Aorta (tissue), 5 donors: ENCODE measurements at places on chromosomes 16 and 17. TPM values are rescaled to one million over a fixed set of nuclear protein-coding genes. Genes with fewer than 3 reads are reported as not detected.

DNA sequence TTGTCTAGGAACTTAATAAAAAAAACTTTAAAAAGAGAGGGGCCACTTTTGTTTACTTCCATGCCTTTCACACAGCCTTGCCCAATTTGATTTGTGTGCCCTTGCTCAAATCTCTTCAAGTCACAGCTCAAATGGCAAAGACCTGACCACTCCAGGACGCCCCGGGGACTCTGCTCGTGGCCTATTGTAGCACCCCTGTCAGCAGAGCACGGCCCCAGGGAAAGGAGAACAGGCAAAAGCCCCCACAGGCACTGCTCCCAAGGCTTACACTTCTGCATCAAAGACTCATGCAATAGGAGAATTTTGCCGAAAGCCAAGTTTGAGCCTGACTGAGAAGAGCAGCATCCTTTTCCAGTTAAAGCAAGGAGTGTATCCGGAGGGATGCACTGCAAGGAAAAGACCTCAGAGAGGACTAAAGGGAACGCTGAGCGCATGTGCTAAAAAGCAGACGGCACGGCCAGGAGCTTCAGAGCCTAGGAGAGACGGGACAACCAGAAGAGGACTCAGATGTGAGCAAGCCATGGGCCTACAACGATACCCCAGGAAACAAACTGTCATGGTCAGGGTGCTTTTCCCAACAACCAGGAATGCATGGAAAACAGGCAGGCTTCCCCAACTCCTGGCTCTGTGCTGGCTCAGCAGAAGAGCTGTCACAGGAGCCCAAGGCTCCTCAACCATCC, 8.2 kb downstream of the CREBBP start:
- H3K4me1 ChIP-seq, result peaks cover 11% of the 10 kb centered on the region
- H3K36me3 ChIP-seq, result no peaks in the 10 kb centered on the region
- no peak for DNase-seq
- no peaks in the 10 kb centered on the region for H3K27me3 ChIP-seq

- no peak for DNase-seq
- H3K4me3 ChIP-seq, result no peak overlapping the region
- H3K4me1 ChIP-seq, result peaks cover 3% of the 10 kb centered on the region
- no peak overlapping the region for H3K27ac ChIP-seq
- H3K36me3 ChIP-seq, result no peaks in the 10 kb centered on the region
Measured at GRCh38 chr17:61323909-61324868, 75.5 kb upstream of the TBX2 start.

DNA sequence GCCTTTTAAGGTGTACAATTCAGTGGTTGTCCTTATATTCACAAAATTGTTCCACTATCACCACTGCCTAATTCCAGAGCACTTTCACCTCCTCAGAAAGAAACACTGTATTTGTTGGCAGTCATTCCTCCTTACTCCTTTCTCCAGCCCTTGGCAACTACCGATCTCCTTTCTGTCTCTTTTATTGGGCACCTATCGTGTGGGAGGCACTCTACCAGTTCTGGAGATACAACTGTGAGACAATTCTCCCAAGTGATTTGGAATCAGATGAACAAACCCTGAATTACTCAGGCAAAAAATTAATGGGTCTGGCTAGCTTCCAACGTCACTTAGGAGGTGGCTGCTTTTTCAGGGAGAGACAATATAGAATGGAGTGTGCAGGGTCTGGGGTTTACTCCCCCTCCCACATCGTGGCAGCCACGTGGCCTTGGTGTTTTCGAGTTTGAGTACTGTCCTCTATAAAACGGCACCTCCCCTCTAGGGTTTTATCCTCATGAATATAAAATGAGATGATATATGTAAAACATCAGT, 63.9 kb downstream of the SHISA9 start:
- no peaks in the 10 kb centered on the region for H3K4me1 ChIP-seq
- H3K36me3 ChIP-seq, result no peaks in the 10 kb centered on the region
- no peak overlapping the region for H3K27ac ChIP-seq
- no peak for DNase-seq

Gene IGF2BP1
- total RNA-seq, result 0.29 TPM

- no peaks in the 10 kb centered on the region for H3K27me3 ChIP-seq
- H3K27ac ChIP-seq, result peak overlapping the region; percentile 64
- H3K4me3 ChIP-seq, result peak overlapping the region; percentile 87
- peak; percentile 87 for DNase-seq
- no peaks in the 10 kb centered on the region for H3K4me1 ChIP-seq
Measured at GRCh38 chr16:15642557-15643047, 352 bp downstream of the MARF1 start.

DNA sequence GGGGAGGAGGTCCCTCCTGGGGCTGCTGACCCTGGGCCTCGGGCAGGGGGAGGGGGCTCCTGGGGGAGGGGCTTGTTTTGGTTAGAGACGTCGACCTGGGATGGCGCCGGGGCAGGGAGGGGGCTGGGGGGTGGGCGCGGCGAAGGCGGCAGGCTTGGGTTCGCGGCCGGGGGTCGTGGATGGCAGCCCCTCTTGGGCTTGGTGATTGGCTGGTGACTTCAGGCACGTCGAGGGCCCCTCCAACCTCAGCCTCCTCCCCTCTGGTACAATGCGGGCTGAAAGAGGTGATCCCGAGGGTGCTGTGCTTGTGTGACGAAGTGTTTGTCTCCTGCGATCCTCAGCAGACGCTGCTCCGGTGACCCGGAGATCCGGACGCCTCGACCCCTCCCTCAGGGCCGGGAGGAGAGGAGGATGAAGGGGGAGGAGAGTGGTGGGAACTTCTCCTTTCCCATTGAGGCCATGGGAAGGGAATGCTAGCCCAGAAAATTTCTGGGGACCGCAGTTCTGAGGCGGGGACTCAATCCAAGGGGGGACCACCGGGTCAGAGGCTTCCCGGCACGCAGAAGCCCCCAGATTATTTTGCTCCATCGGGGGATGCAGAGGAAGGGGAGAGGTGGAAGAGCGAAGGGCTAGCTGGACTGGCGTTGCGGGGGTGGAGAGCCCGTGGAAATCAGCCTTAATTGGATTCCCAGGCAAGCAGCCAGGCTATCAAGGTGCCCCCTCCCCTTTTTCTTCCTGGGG, 43.9 kb downstream of the RAI1 start:
- H3K36me3 ChIP-seq, result no peaks in the 10 kb centered on the region
- no peak for DNase-seq
- H3K27ac ChIP-seq, result no peak overlapping the region
- H3K27me3 ChIP-seq, result no peaks in the 10 kb centered on the region
- H3K4me1 ChIP-seq, result peaks cover 3% of the 10 kb centered on the region
- H3K4me3 ChIP-seq, result no peak overlapping the region

DNA sequence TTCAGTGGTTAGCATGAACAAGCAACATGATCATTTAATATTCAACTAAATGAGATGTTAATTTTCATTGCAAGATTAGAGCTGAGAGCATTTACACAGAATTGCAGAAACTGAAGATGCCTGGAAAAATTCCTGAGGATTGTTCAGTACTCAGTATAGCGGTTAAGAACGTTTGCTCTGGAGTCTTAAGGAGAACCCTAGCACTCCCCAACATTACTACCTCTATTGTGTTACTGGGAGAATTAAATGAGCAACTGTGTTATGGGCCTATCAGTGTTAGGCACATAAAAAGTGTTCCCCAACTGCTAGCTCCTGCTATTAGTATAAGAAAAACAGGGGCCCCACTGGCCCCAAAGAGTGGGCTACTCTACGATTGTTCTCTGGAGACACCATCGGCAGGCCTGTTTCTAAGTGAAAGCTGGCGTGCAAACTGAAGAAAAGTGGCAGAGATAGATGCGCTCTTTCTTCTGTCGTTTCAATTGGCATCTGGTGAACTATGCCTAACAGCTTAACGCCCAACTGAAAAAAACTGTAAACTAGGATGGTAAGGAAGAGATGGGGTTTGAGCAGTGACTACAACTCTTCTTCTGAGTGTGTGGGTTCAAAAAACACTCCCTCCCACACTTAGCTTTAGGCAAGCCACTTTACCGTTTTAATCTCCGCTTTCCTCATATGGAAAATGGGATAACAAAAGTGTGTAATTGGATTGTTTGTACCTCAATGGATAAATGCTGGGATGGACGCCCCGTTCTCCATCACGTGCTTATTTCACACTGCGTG, 1.3 kb downstream of the CDR2 start:
- no peak for DNase-seq
- no peaks in the 10 kb centered on the region for H3K27me3 ChIP-seq
- peaks cover 6% of the 10 kb centered on the region for H3K4me1 ChIP-seq
- no peak overlapping the region for H3K27ac ChIP-seq

DNA sequence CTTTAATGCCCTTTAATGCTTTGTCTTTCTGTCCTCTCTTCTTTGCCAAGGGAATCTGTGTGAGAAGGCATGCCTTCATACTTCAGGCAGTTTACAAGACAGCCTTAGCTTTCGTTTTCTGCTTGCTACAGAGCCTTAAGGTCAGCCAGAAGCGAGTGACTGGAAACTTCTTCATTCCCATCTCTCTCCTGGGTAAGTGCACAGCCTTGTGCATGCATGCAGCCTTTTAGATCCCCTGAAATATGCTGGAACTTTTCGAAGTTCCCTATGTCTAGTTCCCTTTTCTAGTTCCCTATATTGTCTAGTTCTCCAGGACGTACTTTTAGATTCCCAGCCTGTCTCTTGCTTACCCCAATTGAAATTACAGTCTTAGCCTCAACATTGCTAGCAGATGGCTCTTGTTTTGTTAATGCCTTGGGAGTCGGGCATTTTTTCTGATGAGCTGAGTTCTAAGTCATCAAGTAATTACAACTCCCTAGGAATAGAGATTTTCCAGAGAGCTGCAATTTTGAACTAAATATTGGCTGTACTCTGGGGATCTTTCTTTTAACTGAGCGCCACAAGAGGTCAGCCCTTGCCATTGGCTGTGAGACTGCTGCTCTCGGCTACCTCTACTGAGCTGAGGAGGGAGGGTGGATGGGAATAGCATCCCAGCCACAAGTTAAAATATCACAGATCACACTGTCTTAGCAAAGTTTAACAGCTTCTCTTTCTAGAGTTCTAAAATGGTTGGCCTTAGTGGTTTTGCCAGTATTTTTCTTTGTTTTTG, 22.7 kb upstream of the PPM1D start:
- no peaks in the 10 kb centered on the region for H3K36me3 ChIP-seq
- no peak overlapping the region for H3K27ac ChIP-seq
- peak overlapping the region; percentile 76 for H3K4me3 ChIP-seq

Gene CSH1
- total RNA-seq, result not detected

GRCh38 chr17:58329035-58329809, 627 bp upstream of the TSPOAP1 start:
- no peaks in the 10 kb centered on the region for H3K36me3 ChIP-seq
- H3K4me3 ChIP-seq, result no peak overlapping the region
- DNase-seq, result peak; percentile 78
- no peaks in the 10 kb centered on the region for H3K4me1 ChIP-seq
- no peak overlapping the region for H3K27ac ChIP-seq
